Naive B cell (primary cell): ENCODE measurements at places on chromosomes 4 and X.

DNA sequence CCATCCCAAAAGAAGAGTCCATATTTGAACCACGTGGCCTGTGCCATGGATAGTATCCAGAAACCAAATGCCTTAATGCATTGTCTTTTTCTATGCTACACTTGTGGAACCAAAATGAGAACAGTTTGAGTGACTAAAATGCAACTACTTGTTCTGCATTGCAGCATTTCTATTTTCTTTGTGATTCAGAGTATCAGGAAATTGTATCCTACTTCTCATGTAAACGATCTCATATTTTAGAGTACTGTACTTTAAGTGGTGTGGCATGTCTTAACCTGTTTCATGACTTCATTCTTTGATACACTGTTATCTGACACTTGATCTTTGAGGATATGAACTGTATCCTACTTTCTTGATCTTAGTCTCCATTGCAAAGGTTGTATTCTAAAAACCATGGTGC is 167.2 kb upstream of the WDR1 start:
- no peak for DNase-seq

DNA sequence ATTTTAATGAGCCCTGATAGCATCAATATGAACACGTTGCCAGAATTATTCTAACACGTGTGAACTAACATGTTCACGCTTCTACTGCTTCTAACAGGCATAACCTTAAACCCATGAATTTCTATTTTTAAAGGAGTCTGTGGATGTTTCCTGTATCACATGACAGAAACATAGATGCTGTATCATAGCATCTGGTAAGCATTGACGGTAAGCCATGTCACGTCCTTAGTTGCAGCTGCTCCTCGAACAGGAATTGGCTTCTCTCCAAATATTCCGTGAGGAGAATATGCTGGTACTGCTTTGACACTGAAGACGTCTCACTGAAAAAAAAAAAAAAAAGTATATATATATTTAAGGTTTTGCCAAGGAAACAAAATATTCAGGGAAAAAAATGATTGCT is 105.1 kb upstream of the MXRA5 start:
- DNase-seq: no peak

DNA sequence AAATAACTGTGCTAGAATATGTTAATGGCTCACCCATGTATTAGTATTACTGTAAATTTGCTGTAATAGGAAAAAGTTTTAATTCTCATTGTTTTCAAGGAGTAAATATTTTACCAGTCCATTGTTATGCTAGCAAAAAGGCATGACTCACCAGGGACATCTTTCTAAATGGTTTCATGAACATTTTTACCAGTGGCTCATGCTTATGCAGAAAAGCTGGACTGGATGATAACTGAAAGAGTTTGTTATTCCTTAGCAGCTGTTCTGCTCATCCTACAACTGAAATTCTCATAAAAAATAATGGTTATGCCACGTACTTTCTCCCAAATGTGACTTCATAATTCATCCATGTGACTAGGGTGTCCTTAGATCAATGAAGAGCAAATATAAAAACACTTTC is 111.9 kb upstream of the PCDH18 start:
- no peak for DNase-seq

- DNase-seq: no peak
These were observed 356.9 kb downstream of the RAB28 start for GRCh38 chr4:13126976-13127910.

DNA sequence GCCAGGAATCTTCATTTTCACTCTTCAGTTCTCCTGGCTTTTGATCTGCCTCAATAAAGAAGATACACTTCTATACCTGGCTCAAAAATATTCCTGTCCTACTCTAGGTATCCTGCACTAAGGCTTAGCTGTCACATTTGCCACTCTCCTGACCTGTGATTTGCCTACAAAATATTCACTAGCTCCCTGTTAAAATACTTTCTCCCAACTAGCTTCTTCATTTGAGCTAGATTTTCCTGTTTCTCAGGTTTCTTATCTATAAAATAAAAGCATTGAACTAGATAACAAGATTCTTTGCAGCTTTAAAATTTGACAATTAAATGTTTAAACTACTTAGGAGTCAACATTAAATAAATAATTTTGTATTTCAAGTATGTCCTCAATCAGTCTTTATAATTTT is 53.2 kb downstream of the CHIC2 start:
- DNase-seq: no peak

- DNase-seq: no peak
These were observed 95.4 kb upstream of the GPR50 start for GRCh38 chrX:151081016-151081415.

GRCh38 chrX:17608888-17609287 is 128.4 kb upstream of the SCML1 start:
- DNase-seq: no peak

GRCh38 chr4:123449780-123450179 is 53.2 kb downstream of the SPRY1 start:
- DNase-seq: peak; percentile 78

DNA sequence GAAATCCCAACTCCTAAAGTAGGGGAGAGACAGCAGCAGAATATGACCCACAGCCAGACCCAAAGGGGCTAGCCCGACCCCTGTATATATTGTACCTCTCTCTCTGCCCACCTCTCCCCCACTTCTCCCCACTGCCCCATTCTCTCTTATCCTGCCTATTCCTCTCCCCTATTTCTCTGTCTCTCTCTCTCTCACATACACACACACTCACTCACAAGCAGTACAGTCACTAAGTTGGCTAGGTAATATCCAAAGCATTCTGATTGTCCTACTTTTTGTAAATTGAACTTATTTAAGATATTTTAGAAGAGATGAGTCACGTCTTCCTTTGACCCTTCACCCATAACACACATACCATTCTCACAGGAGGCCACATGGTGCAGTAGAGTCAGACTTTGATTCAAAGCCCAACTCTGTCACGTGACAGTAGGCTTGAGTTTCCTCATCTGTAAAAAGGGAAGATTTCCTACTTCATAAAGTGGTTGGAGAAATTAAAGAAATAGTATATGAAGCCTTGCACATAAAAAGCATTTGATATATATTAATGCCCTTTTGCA is 29.5 kb downstream of the SRPX2 start:
- DNase-seq: no peak

DNA sequence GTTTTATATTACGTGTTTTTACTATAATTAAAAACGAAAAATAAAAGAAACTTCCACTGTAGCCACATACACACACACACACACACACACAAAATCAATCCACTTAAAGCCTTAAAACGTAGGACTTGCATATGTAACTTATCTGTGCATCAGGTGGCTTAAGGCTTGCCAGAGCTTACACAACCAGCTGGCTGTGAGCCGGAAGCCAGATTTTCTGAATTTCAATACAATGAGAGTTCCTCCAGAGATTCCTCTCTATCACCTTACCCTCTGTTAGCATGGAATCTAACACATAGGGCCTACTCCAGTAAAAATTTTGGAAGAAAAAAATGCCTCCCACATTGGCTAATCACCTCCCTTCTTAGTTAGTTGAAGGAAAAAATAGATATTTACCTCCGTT is 27.9 kb upstream of the SLITRK4 start:
- DNase-seq: no peak

DNA sequence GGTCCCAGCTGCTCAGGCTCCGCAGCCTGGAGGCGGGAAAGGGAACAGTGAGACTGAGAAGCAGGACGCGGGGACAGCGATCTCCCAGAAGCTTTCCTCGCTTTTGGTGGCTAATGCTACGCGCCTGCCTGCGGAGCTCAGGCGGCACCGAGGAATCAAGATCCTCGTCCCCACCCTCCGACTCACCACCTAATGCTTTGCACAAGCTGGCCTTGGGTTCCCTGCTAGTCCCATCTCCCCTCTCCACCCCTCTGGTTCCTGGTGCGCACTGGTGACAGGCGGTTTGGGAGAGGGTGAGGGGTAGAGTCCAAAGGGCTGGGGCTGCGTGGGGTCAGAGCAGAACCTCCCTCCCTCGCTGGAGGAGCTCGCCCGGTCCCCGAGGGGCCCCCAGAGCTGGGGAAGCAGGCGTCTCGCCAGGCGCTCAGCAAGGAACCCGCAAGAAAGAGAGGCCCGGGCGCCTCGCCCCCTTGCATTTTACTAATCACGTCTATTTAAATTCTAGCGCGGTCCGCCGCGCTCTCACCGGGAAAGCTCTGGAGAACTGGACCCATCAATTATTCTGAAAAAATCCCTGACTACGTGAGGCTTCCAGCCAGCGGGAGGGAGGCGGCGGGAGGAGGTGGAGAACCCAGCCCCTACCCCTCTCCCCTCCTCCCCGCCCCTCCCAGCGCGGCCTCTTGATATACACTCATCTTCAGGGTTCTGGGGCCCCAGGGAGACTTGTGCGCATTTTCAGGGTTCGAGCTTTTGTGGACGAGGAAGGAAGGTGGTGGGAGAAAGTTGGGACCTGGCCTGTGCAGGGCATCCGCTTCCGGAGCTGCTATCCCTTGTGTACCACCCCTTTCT is 9.1 kb downstream of the POU4F2 start:
- DNase-seq: no peak

DNA sequence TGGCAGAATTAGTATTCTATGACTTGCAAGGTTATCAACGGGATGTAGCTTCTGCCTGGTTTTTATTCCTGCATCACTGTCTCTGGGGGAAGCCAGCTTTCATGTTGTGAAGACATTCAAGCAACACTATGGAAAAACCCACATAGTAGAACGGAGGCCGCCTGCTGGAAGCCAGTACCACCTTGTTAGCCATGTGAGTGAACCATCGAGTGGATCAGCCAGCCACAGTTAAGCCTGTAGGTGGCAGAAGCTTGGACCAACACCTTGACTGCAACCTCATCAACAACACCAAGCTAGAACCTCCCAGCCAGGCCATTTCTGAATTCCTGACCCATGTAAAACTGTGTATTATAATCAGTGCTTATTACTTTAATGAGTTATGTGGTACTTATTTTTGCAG is 538.2 kb downstream of the KCNIP4 start:
- no peak for DNase-seq

GRCh38 chr4:176149680-176150355 is 45.6 kb downstream of the SPATA4 start:
- DNase-seq: no peak

DNA sequence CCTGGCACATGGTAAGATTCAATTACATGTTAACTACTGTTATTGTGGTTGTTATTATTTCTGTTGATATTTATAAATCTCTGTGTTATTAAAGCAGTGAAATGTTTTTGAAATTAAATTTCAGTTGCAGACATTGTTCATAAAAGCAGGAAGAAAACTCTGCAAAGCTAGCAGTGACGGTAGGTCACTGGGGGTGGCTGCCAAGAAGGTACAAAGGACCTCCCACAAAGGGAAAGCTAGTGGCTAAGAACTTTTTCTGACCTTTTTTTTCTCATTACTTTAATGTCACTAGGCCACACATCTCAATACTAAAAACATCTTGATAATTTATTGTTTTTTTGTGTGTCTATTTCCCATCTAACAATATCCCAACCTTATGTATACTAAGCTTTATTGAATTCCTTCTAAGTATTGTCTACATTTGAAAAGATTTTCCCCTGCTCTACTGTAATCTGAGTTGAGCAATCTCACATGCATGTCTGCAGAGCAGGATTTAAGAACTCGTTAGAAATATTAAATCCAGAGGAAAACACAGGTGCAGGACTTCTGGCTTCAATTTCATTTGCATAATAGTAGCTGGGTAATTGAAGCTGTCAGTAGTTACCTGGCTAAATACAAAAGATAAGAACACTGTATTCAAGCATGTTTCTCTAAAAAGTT is 197.3 kb downstream of the CFAP299 start:
- DNase-seq: no peak

GRCh38 chr4:98828801-98829200 is 100.1 kb downstream of the EIF4E start:
- no peak for DNase-seq

DNA sequence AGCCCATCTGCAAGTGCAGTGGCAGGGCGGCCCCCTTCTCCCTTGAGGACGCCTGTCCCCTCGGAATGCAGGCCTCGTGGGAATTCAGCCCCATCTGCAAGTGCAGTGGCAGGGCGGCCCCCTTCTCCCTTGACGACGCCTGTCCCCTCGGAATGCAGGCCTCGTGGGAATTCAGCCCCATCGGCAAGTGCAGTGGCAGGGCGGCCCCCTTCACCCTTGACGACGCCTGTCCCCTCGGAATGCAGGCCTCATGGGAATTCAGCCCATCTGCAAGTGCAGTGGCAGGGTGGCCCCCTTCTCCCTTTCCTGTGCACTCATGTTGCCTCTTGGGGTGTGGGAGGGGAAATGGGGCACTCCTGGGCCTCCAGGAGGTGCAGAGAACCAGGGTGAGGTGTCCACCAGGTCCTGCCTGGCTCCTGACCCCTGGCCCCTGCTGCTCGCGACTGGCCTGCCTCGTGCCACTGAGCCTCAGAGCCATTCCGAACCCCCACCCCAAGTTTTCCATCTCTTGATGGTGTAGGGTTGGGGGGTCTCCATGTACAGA is 6.8 kb upstream of the SLC26A1 start:
- no peak for DNase-seq

- DNase-seq: peak; percentile 9
These were observed 30.5 kb upstream of the PRKX start for GRCh38 chrX:3743801-3744439.

DNA sequence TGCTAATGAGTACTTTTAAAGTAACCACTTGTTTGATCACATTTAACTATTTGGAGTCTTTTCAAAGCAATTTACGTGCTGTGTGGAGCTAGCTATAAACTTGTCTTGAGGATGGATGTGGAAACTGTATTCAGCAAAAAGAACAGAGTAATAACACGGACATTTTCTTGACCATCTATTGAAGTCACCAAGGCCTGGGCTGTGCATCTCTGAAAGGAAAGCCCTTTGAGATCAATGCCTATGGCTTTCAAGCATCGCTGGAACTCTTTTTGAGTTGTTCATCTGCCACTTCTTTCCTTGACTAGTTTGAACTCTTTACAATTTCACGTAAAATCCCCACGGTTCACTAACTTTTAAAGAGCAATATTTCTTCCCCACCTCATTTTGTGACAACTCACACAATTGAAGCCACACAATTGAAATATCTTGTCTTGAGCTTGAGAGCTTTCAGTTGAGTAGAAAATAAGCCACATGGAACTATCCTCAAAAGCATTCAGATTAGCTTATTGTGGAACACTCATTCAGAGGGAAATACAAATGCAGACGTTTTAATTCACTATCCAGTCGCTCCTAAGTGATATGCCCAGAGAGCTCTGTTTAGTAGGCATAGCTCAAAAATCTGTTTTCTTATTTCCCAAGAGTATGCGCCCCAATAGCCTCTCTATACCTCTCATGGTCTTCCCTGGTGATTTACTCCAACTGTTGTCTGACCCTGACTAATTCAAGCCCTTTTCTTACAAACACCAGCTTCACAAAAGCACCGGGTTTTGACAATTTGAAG is 134.9 kb upstream of the SLITRK2 start:
- no peak for DNase-seq

DNA sequence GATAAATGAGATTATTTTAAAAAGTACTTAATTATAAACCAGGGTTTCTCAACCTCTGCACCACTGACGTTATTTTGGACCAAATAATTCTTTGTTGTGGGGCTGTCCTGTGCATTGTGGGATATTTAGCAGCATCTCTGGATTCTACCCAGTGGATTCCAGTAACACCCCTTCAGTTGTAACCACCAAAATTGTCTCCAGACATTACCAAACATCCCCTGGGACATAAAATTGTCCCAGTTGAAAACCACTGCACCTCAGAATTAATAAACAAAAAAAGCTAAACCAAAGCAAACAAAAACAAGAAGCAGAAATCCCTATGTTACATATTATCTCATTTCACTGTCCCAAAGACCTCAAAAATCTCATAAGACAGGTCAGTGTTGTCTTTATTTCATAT is 54.2 kb upstream of the GIMD1 start:
- no peak for DNase-seq

GRCh38 chr4:102285831-102286230 is 59.5 kb downstream of the SLC39A8 start:
- no peak for DNase-seq

- no peak for DNase-seq
These were observed 51.3 kb upstream of the MAOA start for GRCh38 chrX:43604753-43605152.

GRCh38 chrX:37603938-37604409 is 32.5 kb downstream of the LANCL3 start:
- no peak for DNase-seq
